ENCODE measurements at places on chromosomes 12 and 14. TPM values are rescaled to one million over a fixed set of nuclear protein-coding genes. Genes with fewer than 3 reads are reported as not detected.

Gene TAS2R9
- not detected for total RNA-seq

Gene MUCL1
- total RNA-seq = not detected

Gene GLS2
- total RNA-seq = 0.51 TPM

Gene P2RX7
- 8.8 TPM for total RNA-seq

Gene RNASE1
- total RNA-seq = 64.0 TPM

Gene DENND5B
- 12.1 TPM for total RNA-seq

Gene DAO
- total RNA-seq = not detected

Gene LRTM2
- total RNA-seq = not detected

Gene SIX4
- total RNA-seq = 0.51 TPM

Gene DNAI7
- 0.28 TPM for total RNA-seq

Gene AQP2
- total RNA-seq = not detected

Gene SPX
- 0.05 TPM for total RNA-seq

Gene PLCZ1
- not detected for total RNA-seq

Gene RPL36AL
- total RNA-seq = 341 TPM

Gene MYF5
- total RNA-seq = not detected

Gene LALBA
- not detected for total RNA-seq

Gene RARG
- total RNA-seq = 17.7 TPM

Gene SLC8A3
- 0.42 TPM for total RNA-seq

Gene CLEC4C
- total RNA-seq = not detected

Gene SP1
- 32.7 TPM for total RNA-seq

Gene STYK1
- total RNA-seq = 4.6 TPM

Gene RERG
- total RNA-seq = under 0.01 TPM
